ENCODE measurements at places on chromosomes 12 and 14.

DNA sequence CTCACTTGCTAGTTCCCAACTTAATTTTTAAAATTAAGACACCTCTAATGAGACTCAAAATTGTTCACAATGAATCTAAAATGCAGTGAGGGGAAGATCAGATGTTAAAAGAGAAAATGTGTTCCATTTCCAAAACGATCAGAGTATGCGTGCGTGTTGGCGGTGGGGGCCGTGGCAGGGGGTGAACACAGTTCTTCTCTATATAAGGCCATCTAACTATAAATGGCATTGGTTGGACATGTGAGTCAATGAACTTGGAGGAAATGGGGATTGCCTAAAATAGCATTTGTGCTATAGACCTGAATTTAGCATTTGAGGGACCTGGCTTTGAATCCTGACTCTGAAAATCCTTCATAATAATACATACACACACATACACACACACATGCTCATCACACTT, 149.4 kb downstream of the FOXN3 start:
- no peak for DNase-seq

DNA sequence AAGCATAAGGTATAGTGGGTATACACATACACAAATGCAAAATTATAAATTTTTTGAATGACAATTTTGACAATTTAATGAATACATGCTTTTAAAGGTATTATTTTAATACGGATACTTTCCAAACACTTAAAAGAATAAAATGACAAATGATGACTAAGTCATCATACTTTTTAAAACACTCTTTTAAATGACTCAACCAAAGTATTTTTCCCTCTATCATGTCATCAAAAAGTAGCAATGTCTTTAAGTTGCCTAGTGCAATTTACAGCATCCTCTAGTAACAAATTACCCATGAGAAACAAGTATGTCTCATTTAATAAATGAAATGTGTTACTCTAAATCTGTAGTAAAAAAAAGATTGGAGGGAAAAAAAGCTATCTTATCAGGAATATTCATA, 73.3 kb downstream of the RPS6KA5 start:
- DNase-seq = no peak

DNA sequence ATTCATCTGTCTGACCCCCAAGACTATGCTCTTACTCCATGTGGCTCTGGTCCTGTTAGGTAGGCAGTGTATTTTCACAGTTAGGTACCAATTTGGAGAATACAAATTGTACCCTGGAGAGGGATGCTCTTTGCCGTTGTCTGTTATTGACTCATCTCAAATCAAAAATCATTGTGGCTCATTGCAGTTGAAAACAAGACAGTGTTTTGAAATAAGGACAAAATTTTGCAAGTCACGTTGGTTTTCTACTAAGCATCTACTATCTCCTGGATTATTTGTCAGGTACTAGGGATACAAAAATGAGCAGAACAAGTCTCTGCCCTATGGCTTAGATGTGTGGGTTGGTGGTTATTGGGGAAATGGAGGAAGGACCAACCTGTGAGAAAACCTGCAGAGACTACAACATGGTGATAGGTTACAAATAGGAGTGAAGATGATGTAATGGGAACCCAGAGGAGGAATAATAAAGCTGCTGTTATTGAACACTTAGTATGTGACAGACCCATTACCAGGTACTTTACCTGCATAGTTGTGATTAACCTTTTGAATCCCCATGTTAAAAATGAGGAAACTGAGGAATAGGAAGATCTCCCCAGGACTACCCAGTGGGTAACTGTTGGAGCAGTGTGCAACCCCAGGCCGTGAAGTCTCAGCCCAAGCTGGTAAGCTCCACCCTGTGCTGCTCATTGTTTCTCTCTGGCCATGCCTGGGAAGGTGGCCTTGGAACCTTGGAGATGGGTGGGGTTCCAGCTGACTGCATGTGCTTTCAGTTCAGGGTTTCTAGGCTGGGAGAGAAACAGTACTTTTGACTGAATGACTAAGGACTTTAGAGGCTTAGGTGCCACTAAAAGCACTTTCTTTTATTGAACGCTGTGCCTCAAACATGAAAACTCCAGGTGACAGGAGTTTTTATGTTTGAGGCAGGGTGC, 72.9 kb upstream of the SRSF5 start:
- no peak for DNase-seq

DNA sequence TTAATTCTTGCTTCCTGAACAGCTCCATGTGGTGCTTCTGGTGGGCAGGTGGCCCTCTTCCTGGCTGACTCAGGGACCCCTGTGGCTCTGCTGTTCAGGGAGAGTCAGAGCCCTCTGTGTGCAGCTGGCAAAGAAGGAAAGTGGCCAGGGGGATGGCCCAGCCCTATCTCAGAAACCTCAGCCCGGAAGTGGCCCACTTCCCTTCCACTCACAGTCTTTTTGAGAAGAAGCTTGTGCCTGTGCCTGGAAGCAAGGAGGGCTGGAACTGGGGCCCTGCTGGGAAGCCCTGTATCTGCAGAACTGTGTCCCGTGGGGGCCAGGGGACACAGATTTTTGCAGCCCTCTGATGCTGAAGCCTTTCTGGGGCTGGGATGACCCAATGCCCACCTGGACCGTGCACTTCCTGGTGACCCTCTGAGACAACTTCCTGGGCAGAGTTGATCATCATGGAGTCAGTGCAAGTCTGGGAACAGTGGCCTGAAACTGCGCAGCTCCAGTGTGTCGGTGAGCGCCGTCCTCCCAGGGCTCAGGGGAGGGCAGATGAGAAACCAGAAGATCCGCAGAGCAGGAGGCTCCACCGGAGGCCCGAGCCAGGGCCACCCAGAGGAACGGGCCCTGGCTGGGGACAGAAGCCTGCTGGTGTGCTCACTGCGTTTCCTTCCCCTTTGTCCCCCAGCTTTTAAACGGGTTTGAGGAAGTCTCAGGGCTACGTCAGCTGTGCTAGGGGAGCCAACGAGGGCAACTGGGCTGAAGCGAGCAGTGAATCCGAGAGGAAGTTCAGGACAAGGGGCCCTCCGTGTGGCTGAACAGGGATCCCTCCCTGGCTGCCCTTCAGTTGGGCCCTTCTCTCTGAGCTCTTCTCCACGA, 217.4 kb upstream of the RTL1 start:
- no peak for DNase-seq

DNA sequence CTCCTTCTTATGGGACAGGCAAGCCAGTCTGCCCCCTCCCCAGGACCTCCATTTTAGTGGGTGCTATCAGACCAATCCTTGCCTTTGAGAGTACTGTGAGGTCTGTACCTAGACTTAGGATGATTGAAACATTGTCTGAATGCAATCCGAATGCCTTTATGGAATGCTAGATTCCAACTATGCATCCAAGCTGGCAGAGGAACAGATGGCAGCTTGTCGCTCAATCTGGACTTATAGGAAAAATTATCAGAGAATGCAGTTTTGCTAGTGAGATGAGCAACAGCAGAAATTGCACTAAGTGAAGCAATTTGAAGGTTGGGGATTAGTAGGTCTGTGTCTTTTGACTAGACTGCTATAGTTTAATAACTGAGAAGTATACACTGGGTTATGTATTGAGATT, 109.1 kb downstream of the DYRK2 start:
- DNase-seq = no peak

DNA sequence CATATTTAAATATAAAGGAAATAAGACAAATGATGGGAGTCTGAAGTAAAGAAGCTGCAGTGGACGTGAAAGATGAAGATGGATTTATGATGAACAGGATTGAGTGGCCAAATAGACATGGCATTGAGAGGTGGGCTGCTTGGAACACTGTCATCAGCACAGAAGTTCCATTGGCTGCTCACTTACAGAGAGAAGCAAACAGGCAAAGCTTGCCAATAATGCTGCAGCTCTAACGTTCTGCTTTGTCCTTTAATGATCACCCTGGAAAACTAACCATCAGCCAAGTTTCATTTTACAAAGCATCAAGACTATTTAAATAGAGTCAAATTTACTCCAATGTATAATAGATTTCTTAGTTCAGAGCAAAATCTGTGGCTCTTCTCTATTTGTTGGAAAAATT, 721.4 kb downstream of the TMTC2 start:
- DNase-seq = no peak

DNA sequence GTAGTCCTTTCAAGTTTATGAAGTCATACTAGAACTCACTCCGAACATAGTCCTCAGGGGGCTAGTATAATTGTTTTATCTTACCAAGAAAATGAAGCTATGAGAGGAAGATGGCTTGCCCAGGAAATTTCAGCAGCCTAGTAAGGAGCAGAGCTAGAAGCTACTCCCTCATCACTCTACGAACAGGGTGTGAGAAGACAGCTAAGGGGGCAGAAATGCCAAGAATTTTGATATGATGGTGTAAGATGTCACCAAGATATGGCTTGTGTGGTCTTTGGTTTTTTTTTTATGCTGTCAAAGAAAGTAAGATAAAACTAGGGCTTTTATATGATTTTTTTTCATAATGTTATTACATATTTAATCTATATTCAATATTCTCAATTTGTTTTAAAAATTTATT, 47.6 kb downstream of the PRICKLE1 start:
- no peak for DNase-seq

DNA sequence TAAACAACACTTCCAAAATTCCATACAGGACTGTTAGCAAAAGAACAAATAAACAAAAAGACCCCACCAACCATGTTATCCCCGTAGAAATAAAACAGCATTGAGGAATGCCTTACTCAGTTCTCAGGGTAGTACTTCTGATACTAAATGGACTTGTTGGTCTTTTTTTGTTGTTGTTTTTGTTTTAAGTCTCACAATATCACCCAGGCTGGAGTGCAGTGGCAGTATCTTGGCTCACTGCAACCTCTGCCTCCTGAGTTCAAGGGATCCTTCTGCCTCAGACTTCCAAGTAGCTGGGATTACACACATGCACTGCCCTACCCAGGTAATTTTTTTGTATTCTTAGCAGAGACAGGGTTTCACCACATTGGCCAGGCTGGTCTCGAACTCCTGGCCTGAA, 17.1 kb downstream of the HNRNPC start:
- DNase-seq = no peak

DNA sequence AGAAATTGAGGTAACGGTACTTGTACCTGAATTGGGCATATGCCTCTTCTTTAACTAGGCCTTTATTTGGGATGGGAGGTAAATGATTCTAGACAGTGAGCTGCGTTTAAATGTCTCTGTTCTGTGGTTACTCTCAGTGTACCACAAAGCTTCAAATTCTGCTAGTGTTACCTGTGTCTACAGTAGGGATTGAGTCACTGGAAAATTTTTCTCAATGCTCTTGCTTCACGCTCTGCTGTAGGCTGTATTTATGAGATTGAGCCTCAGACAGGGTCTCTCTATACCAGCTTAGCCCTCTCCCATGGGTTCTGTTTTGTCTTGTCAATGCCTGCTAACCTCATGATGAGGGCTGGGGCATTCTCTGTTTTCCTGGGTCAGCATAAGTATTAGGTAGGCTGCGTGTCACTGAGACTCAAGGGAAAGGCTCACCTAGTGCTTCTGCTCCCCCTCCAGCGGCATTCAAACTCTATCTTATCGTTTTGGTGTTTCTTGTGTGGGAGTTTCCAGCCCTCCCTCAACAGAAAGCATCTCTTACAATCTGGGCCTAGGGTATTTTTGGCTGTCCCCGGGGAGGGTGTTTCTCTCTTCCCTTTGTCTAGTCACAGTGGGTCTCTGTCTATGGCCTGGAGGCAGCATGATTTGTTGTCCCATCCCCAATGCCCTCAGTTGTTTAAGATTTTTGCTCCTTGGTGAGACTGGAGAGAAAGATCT, 285.8 kb downstream of the ADGRD1 start:
- no peak for DNase-seq

- DNase-seq = no peak
Observed at GRCh38 chr12:123062681-123063486, 82.4 kb downstream of the ARL6IP4 start.

DNA sequence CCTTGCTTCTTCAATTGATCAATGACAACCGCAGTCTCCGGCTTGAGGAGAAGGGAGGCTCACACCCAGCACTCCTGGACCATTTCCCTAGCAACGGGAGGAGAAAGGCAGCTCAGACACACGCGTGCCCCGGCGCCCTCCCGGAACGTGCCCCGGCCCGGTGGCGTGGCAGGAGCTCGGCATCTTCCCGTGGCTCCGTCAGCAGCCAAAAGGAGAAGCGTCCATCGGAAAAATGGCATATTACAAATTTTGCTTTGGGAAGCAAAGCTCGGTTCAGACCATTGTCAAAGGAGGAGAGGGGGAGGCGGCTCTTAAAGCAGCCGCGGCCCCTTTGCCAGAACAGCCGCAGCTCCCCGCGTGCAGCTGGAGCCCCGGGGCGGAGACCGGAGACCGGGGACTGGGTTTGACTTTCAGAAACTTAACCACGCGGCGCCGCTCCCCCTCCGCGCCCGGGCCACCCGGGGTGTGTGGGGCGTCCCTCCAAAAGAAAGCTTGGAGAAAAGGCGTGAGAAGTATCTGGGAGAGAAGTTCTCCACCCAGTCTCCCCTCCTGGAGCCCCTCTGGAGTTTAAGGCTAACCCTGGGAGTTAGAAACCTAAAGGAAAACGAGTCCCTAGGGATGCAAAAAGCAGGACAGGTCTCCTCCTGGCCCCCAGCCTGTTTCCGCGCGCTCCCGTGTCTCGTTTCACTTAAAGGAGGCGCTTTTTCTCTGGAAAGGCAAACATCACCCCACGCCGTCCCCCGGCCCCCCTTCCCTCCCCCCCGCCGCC, 545 bp downstream of the PPFIA2 start:
- no peak for DNase-seq

DNA sequence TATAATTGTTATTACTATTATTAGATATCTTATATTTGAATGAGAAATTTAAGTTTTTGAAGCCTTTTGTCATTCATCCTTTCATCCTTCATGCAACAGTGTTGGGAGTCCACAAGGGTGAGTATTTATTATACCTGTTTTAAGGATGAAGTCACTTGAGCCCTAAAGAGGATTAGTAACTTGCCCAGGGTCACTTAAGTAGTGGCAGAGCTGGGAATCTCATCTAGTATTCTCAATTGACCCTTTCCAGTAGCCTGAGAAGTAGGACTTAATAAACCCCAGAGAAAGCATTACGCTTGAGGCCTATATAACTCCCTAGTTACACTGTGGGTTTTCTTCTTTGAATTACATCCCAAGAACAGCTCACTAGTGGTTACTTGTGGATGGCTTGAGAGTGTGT, 119.8 kb downstream of the SRGAP1 start:
- no peak for DNase-seq

- DNase-seq = no peak
Observed at GRCh38 chr12:92140896-92141536, 4.6 kb downstream of the BTG1 start.

GRCh38 chr12:11734580-11735180, 85.2 kb downstream of the ETV6 start:
- DNase-seq = no peak

- DNase-seq = no peak
Observed at GRCh38 chr14:51597261-51598001, 54.3 kb upstream of the FRMD6 start.

DNA sequence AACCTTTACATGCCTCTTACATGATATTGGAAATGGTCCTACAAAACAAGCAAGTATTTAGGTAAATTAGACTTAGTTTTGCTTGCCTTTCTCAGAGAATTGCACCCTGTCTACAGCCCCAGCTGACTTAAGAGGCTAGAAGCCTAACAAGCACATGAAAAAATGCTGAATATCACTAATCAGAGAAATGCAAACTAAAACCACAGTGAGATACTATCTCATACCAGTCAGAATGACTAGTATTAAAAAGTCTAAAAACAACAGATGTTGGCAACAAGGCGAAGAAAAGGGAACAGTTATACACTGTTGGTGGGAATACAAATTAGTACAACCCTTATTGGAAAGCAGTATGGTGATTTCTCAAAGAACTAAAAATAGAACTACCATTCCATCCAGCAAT, 103.8 kb downstream of the EGLN3 start:
- DNase-seq = no peak

- no peak for DNase-seq
Observed at GRCh38 chr14:60160422-60160821, 4.8 kb downstream of the DHRS7 start.

GRCh38 chr12:99984271-99985128, at the start of gene ANKS1B:
Gene ANKS1B (minus strand): TSS chr12:99984936. CDS start chr12:99984237, 699 bp downstream.
- DNase-seq = no peak

- DNase-seq = no peak
Observed at GRCh38 chr12:68445824-68446223, 113.7 kb upstream of the MDM1 start.
